Muscle of leg (tissue), 16 donors: ENCODE measurements at places on chromosomes 12 and 14.

GRCh38 chr14:32491416-32492016 lies 162.4 kb downstream of the AKAP6 start:
- no peak for DNase-seq

DNA sequence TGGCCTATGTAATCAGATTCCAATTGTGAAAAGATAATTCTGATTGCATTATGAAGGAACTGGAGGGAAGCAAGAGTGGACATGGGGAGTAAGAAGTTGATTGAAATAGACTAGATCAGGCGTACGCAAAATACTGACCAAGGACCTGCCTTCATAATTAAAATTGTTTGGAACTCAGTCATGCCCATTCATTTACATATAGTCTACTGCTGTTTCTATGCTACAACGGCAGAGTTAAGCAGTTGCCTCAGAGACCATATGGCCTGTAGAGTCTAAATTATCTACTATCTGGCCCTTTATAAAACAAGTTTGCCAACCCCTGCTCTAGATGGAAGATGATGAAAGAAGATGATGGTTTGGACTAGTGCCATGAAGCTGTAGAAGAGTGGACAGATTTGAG lies 170.0 kb upstream of the ARID2 start:
- DNase-seq, result no peak

DNA sequence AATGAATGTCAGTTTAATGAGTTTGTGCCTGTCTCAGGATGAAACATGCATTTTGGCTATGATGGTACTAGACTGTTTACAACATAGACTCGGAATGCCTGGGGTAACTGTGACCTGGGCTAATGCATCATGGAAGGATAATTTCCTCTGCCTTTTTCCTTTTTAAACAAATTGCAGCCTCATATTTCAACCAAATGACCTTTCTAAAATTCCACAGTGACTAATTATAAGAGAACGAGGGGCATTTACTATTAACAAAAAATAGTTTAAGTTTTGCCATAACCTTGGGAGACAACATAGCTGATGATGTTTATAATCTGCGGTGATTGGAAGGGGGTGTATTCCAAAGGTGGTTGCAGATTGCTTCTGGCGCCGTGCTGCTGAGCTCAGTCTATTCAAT lies 1140.5 kb downstream of the GALC start:
- no peak for DNase-seq

DNA sequence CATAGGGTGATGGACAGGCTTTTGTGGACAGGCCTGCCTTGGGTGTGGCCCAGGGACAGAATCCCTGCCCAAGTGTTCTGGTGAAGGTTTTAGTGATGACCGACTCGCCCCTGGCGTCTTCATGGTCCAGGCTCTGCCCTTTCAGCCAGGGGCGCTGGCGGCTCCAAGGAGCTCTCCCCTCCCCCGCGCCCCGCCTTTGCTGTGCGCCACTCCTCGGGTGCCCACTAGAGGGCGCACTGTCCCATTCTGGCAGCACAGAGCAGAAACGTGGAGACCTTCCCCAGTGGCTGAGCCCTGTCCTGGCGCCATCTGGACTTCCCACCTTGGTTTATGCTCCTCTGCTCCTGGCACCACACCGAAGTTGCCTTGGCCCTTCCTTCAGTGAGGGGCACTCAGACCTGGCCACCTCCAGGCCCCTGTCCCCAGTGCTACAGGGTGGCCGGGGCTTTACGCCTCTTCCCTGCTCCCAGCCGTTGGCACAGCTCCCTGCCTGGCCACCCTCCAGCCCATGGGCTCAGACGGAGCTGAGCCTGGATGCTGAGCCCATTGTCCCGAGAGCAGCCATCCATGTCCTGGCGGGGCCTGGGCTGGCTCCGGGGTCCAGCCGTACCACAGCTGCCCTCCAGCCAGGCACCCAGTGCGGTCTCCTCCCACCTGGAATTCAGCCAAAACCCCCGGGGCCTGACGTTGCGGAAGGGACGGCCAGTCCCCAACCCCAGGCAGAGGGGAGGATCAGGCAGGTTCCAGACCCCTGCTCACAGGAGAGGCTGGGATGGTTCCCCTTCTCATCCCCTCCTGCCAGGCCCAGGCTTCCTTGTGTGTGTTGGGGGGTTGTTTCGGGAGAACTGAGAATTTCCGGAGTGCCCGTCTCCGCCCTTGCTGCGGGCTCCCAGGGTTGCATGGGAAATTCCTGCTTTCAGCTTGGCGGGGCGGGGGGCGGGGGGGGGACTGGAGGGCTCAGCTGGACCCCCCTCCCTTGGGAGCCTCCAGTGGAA lies 5.6 kb upstream of the CRIP1 start:
- DNase-seq, result peak; percentile 94

- peak; percentile 80 for DNase-seq
Measured at GRCh38 chr12:59181196-59181777, 261.0 kb upstream of the LRIG3 start.

- DNase-seq, result peak; percentile 25
Measured at GRCh38 chr12:47317175-47317915, 237.6 kb upstream of the AMIGO2 start.

DNA sequence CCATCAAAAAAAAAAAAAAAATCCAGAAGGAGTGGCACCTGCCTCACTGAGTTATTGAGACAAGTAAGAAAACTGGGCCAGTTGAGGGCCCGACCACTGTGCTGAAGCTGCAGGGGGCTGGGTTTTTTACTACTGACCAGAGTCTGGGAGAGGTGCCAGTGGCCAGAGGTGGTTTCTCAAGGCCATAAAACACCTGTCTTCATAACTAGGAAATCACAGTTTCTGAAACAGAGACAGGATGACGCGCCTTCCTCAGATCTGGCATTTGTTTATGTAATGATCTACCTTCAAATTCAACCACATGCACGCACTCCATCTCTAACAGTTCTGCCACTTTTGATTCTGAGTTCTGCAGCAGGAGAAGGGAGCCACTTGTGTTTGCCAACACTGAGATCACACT lies 12.7 kb downstream of the TSPAN11 start:
- DNase-seq, result no peak

GRCh38 chr12:168763-169525 lies 45.0 kb downstream of the SLC6A12 start:
- no peak for DNase-seq

- no peak for DNase-seq
Measured at GRCh38 chr12:3795492-3796133, 42.7 kb upstream of the CRACR2A start.

DNA sequence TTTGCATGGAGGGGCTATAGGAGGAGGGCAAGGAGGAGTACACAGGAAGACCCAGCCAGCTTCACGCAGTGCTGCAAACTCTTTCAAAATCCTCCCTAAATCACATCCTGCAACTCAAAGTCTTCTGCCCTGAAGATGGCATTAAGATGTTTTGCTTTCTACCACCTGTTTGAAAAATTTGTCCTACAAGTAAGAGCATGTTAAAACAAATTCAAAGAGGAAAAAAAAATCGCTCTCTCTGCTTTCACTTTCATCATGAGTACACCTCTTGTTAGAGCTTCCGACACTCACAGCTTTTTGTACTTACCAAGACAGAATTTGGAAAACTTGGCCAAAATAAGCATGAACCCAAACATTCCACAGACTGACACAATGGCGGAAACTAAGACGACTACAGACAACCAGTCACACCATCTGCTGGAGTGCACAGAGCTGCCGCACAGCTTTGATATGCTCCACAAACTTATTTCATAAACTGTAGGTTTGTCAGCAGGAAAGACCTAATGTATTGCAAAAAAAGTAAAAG lies 21.3 kb downstream of the GCH1 start:
- DNase-seq, result peak; percentile 67

DNA sequence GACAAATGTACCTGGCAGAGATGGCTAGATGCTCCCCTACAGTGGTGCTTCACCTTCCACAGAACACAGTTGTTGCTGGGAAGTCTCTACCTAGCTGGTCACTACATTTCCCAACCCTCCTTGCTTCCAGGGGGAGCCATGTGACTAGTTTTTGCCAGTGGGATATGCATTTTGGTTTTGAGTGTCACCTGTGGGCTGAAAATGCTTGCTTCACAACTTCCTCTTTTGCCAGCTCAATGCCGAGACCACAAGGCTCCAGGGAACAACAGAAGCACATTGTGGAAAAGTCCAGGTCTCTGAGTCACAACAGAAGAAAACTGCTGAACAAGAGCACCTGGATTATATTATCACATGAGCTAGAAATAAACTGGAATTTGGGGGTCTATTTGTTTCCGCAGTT lies 48.5 kb upstream of the ARHGAP5 start:
- no peak for DNase-seq

DNA sequence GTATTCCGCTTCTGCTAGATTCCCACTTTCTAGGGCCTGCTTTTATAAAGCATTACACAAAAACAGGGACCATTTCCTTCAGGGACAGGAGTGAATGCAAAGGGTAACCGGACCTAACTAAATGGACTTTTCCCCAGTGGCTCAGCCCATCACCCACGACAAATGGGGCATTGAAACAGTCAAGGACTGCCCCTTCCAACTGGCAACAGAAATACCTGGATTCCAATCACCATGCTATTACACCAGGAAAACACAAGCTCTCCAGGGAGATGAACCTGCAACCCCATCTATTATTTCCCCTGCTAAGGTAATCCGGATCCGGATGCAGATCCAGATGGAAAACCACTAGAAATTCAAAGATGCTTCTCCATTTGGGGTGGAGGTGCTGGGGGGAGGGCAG lies 1.0 kb downstream of the MPHOSPH9 start:
- peak; percentile 27 for DNase-seq

DNA sequence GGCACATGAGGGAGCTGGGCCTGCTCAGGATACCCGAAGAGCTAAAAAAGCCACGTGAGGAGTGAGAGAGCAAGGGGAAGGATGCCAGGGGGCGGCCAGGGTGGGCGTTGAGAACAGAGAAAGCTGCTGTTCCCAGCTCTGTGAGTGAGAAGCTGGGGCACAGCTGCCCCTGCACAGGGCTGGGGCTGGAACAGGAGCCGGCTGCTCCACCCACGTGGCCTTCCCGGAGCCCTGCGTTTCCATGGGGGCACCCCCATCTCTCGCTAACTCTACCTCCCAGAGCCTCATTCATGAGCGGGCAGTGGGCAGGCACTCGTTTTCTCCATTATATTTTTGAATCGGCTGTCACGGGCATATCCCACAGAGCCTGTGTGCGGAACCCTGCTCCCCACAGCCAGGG lies 42.7 kb downstream of the RFLNA start:
- DNase-seq, result no peak

DNA sequence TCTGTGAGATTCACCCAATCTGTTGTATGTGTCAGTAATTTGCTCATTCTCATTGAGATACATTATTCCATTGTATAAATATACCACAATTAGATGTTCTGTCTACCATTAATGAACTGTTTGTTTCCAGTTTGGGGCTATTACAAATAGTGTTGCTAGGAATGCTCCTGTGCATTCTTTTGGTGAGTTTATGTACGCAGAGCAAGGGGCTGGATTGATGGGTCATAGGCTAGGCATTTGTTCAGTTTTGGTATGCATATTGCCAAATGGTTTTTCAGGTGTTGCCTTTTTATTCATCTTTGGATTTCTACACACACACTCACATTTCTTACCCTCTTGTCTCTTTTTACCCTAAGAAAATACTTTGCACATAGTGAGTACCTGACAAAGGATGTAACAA lies 93.4 kb downstream of the GPATCH2L start:
- DNase-seq, result no peak

- DNase-seq, result no peak
Measured at GRCh38 chr14:68569970-68570409, 222.9 kb downstream of the ZFP36L1 start.

- DNase-seq, result no peak
Measured at GRCh38 chr12:75130811-75131210, 78.8 kb downstream of the KCNC2 start.

DNA sequence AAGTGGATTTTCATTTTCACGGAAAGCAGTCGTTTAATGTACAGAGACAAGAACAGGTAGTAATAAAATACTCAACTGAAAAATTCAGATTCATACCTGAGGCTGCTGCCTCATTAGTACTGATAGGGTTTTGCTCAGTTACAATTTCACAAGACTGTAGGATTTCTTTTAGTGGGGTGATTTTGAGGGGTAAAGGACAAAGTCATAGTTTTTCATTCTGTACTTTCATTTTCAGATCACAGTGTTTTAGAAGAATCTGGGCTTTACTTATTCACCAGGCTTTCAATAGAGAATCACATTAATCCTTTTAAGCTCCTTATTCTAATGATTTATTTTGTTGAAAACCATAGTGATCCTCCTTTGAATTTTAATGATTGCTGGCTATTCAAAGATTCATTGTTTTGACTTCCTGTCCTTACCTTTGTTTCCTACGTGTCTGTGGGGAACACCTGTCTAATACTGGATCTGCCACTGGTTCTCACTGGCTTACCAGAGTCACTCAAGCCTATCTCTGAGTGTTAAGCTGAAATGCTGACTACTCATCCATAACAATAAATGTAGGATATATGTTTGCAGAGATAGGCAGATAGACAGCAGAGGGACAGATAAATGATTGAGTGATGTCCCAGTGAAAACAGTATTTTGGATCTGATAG lies 243.8 kb upstream of the NPAS3 start:
- DNase-seq, result no peak

GRCh38 chr12:33671676-33672075 lies 232.1 kb upstream of the SYT10 start:
- DNase-seq, result no peak

- no peak for DNase-seq
Measured at GRCh38 chr14:95651821-95652583, 34.2 kb upstream of the TCL1B start.

- DNase-seq, result no peak
Measured at GRCh38 chr12:94445662-94446061, 14.0 kb downstream of the CEP83 start.

DNA sequence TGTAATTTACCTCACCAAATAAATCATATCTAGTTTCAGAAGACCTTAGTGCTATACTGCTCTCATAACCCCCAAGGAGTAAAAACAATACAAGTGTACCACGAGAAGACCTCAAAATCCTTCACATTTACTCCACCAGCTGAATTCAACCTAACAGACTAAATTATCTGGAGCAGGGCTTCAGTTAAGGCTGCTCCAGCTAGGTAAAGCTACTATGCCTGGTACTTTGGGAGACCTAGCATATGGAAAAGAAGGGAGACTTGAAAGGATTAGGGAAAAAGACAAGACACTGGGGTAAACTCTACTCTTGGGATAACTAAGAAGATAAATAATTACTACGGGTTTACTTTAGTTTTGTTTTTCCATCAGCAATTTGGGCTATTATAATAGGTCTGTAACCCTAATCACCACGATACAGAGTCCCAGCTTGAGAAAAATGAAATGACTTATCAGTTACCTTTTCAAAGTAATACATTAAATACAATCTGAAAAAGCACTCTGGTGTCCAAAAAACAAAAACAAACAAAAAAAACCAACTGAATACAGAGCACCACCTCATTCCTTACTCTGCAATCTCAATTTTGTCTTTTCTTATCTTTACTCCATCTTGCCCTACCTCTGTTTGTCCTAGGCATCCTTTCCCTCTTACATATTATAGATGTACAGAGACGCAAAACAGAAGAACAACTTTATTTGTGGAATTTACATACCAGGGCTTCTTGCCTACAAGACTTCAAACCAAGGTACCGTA lies 2.1 kb downstream of the EML5 start:
- no peak for DNase-seq

- DNase-seq, result no peak
Measured at GRCh38 chr12:113948151-113948914, 17.8 kb downstream of the RBM19 start.
